Cardiac fibroblast (primary cell): ENCODE measurements at places on chromosomes 1 and 21.

GRCh38 chr1:72341661-72342060 is 59.3 kb upstream of the NEGR1 start:
- DNase-seq: no peak

GRCh38 chr1:243471754-243472745 is 216.2 kb downstream of the SDCCAG8 start:
- DNase-seq: no peak

DNA sequence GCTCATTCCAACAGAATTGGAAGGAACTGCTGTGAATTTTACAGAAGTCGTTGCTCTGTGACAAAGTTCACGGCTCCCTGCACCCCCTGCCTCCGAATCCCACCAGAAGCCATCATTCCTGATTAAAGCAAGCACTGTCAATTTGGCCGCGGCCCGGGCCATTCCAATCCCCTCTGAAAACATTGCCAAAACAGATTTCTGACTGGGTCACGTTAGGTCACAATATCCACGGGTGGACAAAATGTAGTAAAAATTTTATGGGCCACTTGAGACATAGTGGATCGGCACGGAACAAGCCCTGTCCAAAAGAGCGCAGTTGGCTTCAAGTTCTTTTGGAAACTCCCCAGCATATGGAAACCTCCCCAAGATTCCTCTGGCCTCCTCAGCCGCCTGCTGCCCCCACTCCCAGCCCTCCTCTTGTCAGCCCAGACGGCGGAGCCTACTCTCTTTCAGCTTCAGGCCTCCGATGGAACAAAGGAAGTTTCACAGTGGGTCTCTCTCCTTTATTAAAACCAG is 67.2 kb upstream of the IFNAR2 start:
- no peak for DNase-seq

- no peak for DNase-seq
Measured at GRCh38 chr1:114535401-114535800, 24.4 kb upstream of the TRIM33 start.

DNA sequence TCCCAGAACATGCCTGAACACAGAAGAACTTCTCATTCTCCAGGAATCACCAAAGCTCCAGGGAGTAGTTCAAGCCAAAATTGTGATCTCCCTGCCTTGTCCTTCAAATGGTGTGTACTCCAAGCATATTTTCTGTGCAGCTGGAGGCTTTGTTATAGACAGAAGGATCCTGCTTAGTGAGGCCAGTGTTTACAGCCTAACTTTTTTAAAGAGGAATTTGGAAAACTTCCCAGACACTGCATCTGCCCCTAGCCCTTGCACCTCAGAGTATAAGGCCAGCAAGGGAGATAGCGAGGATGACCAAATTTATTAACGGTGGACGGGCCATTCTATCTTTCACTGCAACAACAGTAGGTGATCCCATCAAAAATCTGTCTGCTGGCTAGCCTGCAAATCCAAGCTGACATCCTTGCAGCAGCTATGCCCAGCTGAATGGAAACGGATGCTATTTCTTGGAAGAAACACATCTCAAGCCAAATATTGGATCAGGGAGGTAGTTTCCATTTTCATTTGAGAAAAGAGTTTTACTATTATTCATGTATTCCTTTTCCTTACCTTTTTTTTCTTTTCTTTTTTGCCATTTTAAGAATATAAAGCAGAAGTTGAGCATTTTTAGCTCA is 249.8 kb downstream of the USH2A start:
- no peak for DNase-seq

DNA sequence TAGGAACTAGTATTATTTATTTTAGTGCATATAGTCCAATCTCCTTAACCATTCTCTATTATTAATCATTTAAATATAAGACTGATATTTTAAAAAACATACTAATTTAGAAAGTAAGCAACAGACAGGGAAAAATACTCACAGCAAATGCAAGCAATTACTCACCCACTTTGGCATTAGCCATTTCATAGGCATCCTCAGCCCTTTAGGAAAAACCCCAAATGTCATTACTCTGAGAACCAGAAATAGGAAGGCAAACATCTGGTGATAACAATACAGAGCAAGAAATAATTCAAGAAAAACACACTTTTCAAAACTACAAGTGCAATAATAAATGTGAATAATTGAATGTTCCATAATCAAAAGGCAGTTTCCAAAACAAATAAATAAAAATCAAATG is 545.1 kb downstream of the PLPP3 start:
- DNase-seq: peak; percentile 79

- DNase-seq: no peak
Measured at GRCh38 chr1:53573931-53574330, 114.7 kb downstream of the DMRTB1 start.

- no peak for DNase-seq
Measured at GRCh38 chr1:26170472-26170821, 739 bp downstream of the ZNF593 start.

- peak; percentile 16 for DNase-seq
Measured at GRCh38 chr1:84479998-84480397, 932 bp downstream of the RPF1 start.

DNA sequence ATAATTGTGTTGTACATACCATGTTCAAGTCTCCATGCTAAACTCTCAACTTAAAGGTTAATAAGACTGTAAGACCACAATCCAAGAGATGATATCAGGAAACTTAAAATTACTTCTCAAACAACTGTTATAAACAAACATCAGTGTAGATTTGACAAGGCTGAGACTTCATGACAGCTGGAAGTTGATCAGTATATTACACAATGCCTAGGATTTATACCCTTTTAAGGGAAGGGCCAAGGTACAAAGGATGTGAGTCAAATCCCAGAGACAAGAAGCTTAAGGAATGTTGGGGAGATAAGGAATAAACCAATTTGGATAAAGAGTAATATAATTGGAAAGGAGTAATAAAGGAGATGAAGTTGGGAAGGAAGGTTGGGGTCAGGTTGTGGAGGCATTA is 98.8 kb downstream of the LBR start:
- peak; percentile 22 for DNase-seq

DNA sequence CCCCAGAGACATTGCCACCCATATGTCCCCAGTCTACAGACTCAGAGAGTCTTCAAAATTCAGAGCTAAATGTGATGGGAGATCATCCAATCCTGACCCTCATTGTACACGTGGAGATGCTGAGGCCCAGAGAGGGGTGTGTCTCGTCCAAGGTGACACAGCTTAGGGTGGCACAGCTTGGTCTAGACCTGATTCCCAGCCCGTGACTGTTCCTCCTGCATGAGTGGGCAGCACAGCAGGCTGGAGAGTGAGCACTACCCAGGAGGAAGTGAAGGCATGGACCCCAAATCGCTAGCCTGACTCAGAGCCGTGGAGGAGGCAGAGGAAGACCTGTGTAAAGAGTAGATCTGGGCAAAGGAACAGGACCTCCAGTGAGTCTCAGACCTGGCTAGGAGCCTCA is 16.4 kb downstream of the S100A7 start:
- no peak for DNase-seq

GRCh38 chr1:18200918-18201317 is 93.3 kb downstream of the IGSF21 start:
- no peak for DNase-seq

GRCh38 chr1:112472142-112472541 is 36.6 kb upstream of the WNT2B start:
- no peak for DNase-seq

- no peak for DNase-seq
Measured at GRCh38 chr1:1175221-1176062, 1.8 kb downstream of the TTLL10 start.

DNA sequence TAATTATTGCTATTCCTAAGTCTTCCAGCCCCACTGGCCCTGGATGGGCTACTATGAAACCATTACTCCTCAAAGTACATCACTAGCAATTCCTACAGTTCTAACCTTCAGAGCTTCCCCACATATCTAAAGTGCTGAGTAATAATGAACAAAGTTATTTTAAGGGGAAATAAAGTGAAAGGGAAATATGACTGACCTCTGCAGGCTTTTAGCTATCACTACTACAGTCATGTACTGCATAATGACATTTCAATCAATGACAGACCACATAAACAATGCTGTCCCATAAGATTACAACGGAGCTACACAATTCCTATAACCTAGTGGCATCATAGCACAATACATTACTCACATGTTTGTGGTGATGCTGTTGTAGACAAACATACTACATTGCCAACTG is 32.5 kb upstream of the ASPM start:
- peak; percentile 75 for DNase-seq

DNA sequence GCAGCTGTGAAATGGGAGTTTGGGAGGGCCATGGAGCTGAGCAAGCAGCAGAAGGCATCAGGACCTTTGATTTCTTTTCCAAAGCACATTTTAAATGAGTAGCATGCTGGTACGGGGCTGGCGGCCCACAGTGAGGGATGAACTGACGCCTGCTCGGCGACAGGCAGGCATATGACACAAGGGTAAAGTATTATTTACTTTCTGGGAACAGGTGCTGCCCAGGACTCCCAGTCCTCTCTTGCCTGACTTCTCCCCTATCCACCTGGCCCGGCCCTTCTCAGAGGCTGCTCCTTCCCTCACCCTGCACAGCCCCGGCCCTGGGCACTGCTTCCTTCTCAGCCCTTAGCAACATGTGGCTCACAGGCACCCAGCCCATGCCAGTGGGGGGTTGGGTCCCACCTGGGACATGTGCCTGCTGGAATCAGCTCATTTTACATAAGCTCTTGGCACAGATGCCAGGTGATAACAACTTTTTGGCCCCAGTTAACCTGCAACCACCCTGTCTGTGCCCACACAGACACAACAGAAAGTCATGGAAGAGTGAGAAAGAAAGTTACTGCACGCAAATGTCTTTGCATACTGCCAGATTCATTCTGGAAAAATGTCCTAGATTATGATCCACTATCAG is 112.3 kb upstream of the GADD45A start:
- DNase-seq: no peak

GRCh38 chr1:82818586-82818985 is 1017.9 kb downstream of the ADGRL2 start:
- DNase-seq: no peak

DNA sequence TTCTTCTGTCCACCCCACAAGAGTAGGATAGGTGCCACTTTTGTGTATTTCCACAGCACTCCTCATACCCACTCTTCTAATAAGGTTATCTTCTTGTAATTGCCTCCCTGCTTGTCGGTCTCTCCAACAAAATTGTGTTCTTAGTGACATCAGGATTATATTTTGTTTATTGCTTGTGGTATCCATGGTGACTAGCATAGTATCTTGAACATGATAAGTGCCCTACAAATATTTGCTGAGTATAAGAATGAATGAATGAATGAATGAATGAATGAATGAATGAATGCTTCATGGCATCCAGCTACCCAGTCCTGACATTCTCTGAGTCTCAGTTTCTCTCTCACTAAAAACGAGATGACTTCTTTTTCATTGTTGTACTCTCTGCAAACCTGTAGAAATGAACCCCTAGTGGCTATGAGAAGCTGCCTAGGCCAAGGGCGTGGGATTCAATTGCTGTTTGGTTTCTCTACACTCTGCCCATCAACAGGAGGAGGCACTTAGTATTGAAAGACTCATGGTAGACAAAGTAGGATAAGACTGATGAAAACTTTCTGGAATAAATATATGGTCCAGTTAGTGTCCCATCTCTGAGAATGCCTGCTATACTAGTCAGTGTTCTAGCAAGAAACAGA is 121.0 kb downstream of the TMEM53 start:
- DNase-seq: peak; percentile 18

GRCh38 chr21:15010645-15011044 is 54.2 kb downstream of the NRIP1 start:
- peak; percentile 26 for DNase-seq

GRCh38 chr1:65526049-65526556 is 105.6 kb downstream of the LEPR start:
- DNase-seq: no peak
